ENCODE measurements at places on chromosomes 3 and 15. TPM values are rescaled to one million over a fixed set of nuclear protein-coding genes. Genes with fewer than 3 reads are reported as not detected.
A peak's percentile ranks its signal among the peaks of the same experiment; 100 is the strongest.

DNA sequence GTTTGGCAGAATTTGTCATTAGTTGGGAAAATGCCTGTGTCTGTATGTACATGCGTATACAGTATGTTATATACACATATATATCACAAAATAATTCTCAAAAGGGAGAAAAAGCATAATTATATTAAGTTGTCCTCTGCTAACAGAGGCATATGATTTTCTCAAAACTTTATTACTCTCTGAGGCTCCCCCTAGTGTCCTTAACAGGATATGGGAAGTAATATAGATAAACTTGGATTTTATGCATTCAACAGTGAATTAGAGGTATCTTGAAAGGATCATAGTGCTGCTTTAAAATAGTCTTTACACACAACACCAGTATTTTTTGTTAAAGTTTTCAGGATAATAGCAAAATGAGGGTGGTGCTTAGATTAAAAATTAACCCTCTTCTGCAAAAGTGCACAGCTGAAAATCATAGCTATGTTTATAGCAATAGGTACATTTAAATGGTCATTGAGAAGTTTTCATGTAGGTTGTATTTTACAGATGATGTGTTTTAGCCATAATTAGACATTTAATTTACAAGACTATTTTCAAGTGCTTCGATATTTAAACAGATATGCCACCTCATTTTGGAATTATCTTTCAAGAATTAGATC lies 454.0 kb upstream of the ROBO2 start:
- no peak for DNase-seq

DNA sequence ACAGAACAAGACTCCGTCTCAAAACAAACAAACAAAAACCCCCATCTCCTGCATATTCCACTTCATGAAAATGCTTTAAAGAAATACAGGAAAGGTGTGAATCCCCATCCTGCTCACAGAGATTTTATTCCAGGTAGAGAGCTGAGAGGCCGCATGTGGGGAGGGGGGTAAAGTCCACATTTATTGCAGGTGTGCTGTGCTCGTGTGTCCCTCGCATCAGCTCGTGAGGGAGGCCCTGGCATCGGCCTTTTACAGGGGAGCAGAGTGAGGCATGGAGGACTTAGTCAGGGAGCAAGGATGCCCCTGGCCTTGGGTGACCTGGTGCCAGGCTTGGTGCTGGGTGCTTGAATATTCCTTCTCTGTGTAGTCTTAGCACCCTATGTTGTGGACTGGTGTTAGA lies 413.5 kb upstream of the C2CD4B start:
- peak; percentile 52 for DNase-seq

The NSMCE3 gene
- total RNA-seq = 5.5 TPM

DNA sequence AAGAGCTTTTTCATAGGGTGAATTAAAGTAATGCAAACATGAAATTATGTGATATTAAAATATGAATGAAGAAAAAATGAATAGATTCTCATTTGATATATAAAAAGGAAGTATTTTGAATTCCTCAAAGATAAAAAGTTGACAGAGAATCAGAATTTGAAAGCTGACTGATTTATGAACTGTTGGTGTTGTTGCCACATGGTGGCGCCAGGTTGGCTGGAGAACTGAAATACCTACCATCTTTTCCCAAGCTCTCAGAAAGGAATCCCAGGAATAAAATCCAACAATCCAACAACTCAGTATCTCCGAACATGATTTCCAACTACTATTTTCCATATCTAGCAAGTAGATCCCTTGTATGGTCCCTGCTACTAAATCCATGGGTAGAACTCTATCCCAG lies 3.1 kb downstream of the MYRIP start:
- peak; percentile 31 for DNase-seq

GRCh38 chr3:114307832-114308231 lies 14.0 kb downstream of the TIGIT start:
- DNase-seq = no peak

- no peak for DNase-seq
Measured at GRCh38 chr3:119763466-119763865, 18.4 kb upstream of the NR1I2 start.

DNA sequence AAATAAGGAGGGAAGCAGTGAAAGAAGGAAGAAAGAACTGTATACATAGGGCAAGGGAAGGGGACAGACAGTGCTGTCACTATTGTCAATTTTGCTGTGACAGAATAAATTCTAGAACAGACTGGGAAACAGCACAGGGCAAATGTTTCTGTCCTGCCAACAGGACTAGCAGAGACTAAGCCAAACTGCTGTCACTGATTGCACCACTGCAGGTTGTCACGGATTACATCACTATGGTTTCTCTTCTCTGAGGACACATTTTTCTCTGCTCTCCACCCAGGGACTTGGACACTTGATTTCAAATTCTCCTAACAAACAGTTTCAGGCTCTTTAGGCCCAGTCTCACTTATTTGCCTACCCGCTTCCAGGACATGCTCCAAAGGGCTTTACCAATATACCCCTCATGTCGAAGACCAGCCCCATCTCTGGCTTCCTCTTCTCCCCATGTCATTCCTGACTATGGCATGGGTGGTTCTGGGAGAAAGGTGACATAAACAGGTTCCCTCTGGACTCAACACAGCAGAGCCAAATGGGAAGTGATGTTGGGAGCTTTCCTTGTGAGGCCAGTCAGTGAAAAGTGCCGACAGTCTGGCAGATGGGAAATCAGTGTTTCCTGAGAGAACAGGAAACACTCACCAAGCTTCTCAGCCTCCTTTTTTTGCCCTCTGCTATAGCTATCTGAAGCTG lies 70.2 kb upstream of the ST3GAL6 start:
- no peak for DNase-seq

The CHAC1 gene
- 2.9 TPM for total RNA-seq

The SERINC4 gene
- total RNA-seq = not detected

The PRR20G gene
- not detected for total RNA-seq

The SQOR gene
- 49.6 TPM for total RNA-seq

DNA sequence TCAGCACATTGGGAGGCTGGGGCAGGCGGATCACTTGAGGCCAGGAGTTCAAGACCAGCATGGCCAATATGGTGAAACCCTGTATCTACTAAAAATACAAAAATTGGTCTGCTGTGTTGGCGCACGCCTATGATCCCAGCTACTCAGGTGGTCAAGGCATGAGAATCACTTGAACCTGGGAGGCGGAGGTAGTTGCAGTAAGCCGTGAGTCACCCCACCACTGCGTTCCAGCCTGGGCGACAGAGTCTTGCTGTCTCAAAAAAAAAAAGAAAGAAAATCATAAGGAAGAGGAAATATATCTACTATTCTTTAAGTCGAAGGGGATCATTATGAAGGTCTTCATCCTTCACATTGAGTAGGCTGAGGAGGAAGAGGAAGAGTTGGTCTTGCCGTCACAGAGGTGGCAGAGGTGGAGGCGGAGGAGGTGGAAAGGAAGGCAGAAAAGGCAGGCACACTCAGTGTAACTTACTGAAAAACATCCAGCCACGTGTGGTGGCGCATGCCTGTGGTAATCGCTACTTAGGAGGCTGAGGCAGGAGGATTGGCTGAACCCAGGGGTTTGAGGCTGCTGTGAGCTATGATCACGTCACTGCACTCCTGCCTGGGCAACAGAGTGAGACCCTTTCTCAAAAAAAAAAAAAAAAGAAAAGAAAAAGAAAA lies 14.2 kb downstream of the CSK start:
- no peak for DNase-seq

GRCh38 chr3:31725568-31725967 lies 192.8 kb downstream of the STT3B start:
- no peak for DNase-seq

DNA sequence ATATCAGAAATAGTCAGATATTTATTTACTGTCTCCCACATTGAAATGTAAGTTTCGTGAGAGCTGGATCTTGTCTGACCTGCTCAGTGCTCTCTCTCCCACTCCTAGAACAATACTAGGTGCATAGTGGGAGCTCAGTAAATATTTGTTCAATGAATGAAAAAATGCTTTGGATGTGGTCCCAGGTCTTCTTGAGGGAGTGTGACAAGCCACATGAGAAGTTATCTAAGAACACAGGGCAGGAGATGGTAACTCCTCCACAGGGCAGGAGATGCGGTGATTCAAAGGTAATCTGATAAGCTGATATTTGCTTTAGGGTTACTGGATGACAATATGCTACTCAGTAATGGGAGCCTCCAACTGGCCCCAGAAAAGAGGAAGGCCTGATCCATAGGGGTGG lies 25.8 kb upstream of the PLA2G4E start:
- DNase-seq = no peak
